ENCODE measurements at places on chromosomes 16 and 17. TPM values are rescaled to one million over a fixed set of nuclear protein-coding genes. Genes with fewer than 3 reads are reported as not detected.

- no peak for DNase-seq
These were observed 6.3 kb downstream of the MYBBP1A start for GRCh38 chr17:4548721-4549531.

DNA sequence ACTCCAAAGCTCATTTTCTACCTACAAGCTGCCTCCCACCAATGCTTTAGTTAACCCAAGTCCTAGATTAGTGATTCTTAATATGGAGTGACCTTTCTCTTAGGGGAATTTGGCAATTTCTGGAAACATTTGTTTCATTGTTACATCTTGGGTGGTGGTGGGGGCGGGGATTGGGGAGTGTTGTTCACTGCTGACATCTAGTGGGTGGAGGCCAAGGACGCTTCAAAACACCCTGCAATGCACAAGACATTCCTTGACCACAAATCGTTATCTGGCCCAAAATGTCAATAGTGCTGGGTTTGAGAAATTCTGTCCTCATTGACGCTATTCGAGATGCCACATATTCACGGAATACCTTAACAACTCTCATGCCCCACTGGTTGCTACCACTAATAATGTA, 282.9 kb downstream of the RBFOX1 start:
- no peak for DNase-seq

GRCh38 chr17:75238684-75239191, 22.7 kb downstream of the GGA3 start:
- DNase-seq = peak; percentile 60

The CCL13 gene
- polyA plus RNA-seq = 1.6 TPM

DNA sequence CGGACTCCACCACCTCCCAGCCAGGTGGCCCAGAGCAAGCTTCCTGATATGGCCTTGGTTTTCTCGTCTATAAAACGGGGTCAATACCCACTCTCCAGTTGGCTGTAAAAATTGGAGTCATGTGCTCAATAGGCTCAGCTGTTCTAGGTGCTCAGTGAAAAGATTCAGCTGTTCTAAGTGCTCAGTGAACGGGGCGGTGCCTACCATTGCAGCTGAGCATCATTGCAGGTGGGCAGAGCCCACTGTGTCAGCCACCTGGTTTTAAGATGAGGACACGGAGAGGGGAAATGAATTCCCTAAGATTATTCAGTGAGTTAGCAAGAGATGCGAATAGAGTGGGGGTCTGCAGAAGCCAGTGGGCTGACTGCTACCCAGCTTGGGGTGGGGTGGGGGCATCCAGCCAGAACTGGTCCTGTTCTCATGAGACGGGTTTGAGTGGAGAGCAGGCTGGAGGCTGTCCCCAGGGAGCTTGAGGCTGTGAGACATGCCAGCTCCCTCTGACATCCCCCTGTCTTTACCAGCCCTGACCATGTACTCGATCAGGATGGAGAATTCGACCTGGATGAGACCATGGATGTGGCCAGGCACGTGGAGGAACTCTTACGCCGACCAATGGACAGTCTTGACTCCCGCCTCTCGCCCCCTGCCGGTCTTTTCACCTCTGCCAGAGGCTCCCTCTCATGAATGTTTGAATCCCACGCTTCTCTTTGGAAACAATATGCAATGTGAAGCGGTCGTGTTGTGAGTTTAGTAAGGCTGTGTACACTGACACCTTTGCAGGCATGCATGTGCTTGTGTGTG, 21.9 kb downstream of the STAT5A start:
- no peak for DNase-seq

GRCh38 chr16:87953308-87954215, 2.3 kb downstream of the BANP start:
- no peak for DNase-seq

Data from muscle of leg (tissue), 16 donors.